T-cell (primary cell): ENCODE measurements at places on chromosomes 2 and 18.
A peak's percentile ranks its signal among the peaks of the same experiment; 100 is the strongest.

GRCh38 chr2:169129703-169130243, 60.4 kb downstream of the DHRS9 start:
- H3K4me3 ChIP-seq = no peak overlapping the region
- no peak overlapping the region for H3K27ac ChIP-seq
- no peaks in the 10 kb centered on the region for H3K4me1 ChIP-seq
- H3K36me3 ChIP-seq = no peaks in the 10 kb centered on the region

DNA sequence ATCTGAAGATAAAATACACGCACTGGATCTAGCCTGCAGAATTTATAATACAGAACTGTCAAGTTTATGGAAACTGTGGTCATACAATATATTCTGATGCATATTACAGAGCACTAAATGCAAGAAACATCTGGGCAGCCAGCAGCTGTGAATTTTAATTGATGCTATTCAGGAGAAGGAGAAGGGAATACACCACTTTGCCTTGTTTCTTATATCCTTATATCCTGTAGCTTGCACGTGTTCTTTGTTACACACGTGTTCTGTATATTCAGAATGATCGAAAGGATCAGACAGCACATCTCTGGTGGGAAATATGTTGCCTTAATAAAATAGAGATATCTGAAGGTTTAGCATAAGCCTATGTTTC, 335.8 kb downstream of the AGPS start:
- H3K27me3 ChIP-seq = no peaks in the 10 kb centered on the region
- DNase-seq = no peak
- no peak overlapping the region for H3K4me3 ChIP-seq
- no peak overlapping the region for H3K27ac ChIP-seq
- H3K36me3 ChIP-seq = no peaks in the 10 kb centered on the region

DNA sequence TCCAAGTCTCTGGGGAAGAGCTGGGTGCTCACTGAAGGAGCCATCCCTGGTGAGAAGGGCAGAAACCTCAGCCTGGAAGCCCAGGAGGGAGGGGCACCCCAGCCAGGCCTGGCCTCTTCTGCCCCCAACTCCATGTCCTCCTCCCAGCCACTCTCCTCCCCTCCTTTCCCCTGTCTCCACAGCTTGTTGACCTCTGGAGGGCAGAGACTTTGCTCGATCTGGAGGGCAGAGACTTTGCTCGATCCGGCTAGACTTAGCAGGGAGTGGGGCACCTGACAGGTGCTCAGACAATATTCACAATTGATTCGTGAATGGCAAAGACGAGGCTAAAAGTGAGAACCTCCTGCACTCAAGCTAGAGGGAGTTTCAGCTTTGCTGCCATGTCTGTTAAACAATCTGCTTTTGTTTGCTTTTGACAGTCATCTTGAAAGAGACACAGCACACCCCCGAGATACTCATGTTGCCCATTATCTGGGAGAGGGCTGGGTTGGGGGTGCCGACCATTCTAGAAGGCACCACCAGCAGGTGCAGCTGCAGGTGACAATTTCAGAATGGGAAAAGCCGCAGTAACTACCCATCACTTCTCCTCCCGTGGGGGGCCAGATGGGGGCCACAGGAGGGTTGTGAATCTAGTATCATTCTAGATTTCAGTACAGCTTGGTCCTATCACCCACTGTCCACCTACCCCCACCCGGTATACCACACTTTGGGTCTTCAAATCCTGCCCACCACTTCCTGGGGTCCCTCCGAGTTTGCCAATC, 54.8 kb downstream of the DNMT3A start:
- peaks cover 11% of the 10 kb centered on the region for H3K36me3 ChIP-seq
- peak overlapping the region; percentile 89 for H3K27ac ChIP-seq
- H3K4me3 ChIP-seq = no peak overlapping the region

- no peaks in the 10 kb centered on the region for H3K4me1 ChIP-seq
- no peak for DNase-seq
- H3K36me3 ChIP-seq = no peaks in the 10 kb centered on the region
Observed at GRCh38 chr2:36427790-36428243, 72.2 kb downstream of the CRIM1 start.

- no peaks in the 10 kb centered on the region for H3K27me3 ChIP-seq
- no peak overlapping the region for H3K4me3 ChIP-seq
- H3K4me1 ChIP-seq = no peaks in the 10 kb centered on the region
Observed at GRCh38 chr2:71561441-71562267, 108.3 kb downstream of the DYSF start.

DNA sequence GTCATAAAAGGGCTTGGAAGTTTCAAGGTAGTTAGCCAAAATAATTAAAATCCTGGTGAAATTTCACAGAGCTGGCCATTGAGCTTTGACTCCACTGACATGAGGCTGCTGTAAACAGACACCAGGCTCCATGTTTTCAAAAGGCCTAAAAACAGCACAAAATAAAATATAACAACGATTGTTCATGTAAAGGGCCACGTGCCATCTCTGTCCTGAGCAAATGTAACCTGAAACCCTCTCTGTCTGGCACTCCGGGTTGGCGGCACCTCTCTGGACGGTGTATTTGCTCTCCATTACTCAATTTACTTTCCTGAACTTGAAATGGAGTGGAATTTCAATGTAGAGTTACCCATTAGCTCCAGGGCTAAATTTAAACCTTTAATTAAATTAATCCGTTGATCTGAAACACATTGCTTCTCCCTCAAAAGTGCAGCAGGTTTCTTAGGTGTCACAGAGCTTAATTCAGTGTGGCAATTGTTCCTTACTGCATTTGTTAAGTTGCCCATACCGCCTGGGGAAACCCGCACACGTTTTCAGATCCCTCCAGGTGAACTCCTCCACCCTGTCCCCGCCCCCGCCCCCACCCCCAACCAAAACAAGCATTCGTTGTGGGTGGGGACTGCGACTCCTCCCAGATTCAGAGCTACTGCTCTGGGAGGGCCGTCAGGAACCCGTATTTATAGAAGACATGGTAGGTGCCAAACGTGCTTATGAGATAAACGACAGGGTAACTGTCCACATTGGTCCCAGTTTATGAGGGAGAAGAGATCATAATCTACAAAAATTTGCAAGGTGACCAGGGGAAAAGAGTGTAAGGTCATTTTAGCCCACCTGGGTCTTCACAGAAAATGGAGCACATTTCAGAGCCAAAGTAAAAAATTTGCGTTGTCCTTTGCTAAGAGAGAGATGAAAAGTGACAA, 1.2 kb upstream of the CABLES1 start:
- DNase-seq = no peak
- no peaks in the 10 kb centered on the region for H3K36me3 ChIP-seq

- no peaks in the 10 kb centered on the region for H3K36me3 ChIP-seq
- no peaks in the 10 kb centered on the region for H3K27me3 ChIP-seq
- H3K4me3 ChIP-seq = no peak overlapping the region
- H3K4me1 ChIP-seq = no peaks in the 10 kb centered on the region
- no peak for DNase-seq
- no peak overlapping the region for H3K27ac ChIP-seq
Observed at GRCh38 chr2:22035361-22035830, 911.6 kb downstream of the TDRD15 start.

DNA sequence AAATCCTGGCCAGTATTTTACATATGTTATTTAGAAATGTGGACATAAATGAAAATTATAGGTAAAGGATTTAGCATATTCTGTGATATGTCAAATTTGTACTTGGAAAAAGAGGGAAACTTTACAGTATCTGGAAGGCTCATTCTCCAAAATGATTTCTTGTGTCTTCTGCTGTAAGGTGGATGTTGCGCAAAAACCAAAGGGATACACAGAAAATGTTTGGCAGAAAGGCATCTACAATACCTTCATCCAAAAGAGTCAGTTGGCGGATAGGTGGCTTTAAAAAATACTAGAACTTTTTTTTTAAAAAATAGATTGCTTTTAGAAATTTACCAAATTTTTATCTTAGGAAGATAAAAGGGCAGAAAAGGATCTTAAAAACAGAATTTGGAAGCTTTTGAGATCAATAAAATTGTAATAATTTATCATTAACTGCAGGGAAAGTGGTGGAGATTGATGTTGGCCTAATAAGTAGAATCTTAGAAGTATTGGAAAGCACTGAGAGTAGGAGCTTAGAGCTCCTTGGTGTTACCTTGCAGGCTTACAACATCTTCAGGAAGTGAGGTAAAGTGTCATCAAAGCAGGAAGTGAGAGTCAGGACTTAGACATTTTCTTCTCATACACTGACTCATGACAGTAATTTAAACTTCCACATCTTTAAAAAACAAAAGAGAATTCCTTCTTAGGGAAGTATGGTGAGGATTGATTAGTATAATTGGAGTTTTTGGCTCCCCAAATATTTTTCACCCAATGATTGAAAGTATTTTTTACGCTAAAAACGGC, 2.1 kb downstream of the NABP1 start:
- no peak for DNase-seq
- peak overlapping the region; percentile 78 for H3K27ac ChIP-seq
- peaks cover 3% of the 10 kb centered on the region for H3K36me3 ChIP-seq
- H3K4me3 ChIP-seq = peak overlapping the region; percentile 78

DNA sequence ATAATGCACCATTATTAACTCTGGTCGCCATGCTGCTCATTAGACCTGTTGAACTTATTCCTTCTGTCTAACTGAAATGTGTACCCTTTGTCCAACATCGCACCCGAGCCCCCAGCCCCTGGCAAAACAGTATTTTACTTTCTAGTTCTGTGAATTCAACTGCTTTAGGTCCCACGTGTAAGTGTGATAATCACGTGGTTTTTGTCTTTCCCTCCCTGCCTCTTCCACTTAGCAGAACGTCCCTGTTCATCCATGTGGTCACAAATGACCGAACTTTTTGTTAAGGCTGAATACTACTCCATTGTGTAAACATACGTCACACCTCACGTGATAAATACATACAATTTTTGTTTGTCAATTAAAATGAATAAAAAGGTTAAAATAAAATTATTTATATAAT, 826.9 kb downstream of the DCDC2C start:
- no peaks in the 10 kb centered on the region for H3K27me3 ChIP-seq
- no peak overlapping the region for H3K4me3 ChIP-seq
- H3K36me3 ChIP-seq = no peaks in the 10 kb centered on the region
- no peak overlapping the region for H3K27ac ChIP-seq
- no peak for DNase-seq

- peaks cover 4% of the 10 kb centered on the region for H3K36me3 ChIP-seq
- H3K27ac ChIP-seq = no peak overlapping the region
- no peak for DNase-seq
- H3K27me3 ChIP-seq = no peaks in the 10 kb centered on the region
- H3K4me1 ChIP-seq = no peaks in the 10 kb centered on the region
- no peak overlapping the region for H3K4me3 ChIP-seq
Observed at GRCh38 chr2:99445065-99445464, 44.8 kb downstream of the REV1 start.

DNA sequence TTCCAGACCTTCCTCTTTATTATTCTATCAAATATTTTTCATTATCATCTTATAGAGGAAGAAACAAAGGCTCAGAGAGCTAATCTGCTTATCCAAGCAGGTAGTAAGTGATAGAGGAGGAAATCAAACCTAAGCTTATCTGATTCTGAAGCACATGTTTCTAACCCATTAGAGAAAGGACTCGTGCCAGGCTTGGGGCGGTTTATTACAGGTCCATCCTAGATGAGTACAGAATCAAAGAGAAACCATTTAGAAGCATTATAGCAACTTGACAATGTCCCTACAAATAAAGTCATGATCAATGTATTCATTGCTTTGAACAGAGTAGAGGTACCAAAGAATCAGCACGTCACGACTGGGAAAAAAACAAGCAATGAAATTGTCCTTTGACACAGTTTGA, 303.0 kb downstream of the CYRIA start:
- no peaks in the 10 kb centered on the region for H3K36me3 ChIP-seq
- H3K27me3 ChIP-seq = no peaks in the 10 kb centered on the region
- DNase-seq = no peak
- no peak overlapping the region for H3K27ac ChIP-seq

DNA sequence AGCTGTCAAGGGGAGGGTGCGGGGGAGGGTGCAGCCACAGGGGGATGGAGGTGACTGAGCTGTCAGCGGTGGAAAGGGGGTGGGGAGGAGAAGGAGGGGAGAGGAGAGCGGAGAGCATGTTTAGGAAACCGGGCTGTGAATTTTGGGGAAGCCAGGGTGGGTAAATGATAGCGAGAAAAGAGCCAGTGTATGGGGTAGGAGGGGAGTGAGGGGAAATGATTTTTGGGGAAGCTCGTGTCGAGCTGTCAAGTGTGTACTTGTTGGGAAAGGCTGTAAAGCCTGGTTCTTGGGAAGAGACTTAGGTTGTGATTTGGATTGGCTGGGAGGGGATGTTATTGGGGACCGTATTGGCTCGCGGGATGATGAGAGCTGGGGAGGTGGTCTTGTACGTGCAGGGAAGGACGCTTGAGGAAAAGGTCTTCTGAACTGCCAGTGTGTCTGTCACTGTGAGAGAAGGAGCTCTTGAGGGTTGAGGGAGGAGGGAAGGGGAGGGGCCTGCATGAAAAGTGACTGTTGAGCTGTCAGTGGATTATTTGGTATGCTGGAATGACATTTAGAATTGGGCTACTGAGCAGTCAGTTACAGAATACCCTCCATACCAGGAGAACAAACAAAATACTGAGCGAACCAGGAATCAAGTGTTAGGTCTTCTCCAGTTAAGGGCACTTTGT, 1.0 kb downstream of the UBR3 start:
- H3K27ac ChIP-seq = no peak overlapping the region
- peak overlapping the region; percentile 52 for H3K4me3 ChIP-seq
- H3K36me3 ChIP-seq = no peaks in the 10 kb centered on the region
- DNase-seq = peak; percentile 19
- H3K27me3 ChIP-seq = no peaks in the 10 kb centered on the region

DNA sequence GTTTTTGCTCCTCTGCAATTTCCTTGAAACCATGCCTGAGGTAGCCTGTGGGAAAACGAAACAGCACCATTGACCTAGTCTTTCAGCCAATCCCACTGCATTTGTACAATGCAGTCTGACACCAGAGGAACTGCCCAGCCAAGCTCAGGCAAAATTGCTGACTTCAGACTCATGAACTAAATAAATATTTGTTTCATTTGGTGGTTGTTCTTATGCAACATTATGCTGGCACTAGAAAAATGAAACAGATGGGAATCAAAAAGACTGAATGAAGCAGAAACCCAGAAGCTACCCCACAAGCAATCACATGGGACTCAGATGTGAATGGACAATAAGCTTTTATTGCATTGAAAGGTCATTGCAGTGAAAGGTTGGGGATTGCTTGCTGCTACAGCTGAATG, 1.7 kb downstream of the NAT8 start:
- no peak overlapping the region for H3K4me3 ChIP-seq
- no peak overlapping the region for H3K27ac ChIP-seq
- H3K36me3 ChIP-seq = no peaks in the 10 kb centered on the region

DNA sequence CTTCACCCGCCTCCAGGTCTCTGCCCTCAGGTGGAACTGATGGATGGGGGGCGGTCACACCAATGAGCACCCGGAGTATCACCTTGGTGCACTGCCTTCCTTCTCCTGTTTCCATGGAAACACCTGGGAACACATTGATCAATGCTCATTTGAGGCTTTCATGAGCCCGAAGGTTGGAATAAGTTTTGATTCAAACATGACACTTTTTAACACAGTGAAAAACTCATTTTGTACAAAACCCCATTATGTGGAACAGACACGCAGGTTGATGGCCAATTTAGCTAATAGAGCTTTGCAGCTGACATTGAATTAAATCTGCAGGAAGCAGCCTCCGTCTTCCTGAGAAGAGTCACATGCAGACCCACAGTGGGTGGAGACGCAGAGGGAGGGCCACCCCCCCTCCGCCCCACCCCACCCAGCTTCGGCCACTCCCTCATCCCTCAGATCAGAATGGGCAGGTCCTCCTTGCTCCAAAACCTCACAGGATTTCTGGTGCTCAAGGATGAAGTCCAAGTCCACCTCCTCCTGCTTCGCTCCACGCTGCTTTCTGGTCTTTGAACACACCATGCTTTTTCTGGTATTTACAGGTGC, 96.0 kb upstream of the MYCN start:
- no peak overlapping the region for H3K4me3 ChIP-seq
- H3K27me3 ChIP-seq = no peaks in the 10 kb centered on the region
- no peak for DNase-seq
- no peak overlapping the region for H3K27ac ChIP-seq
- no peaks in the 10 kb centered on the region for H3K36me3 ChIP-seq
